ENCODE measurements at places on chromosomes 12 and 14. TPM values are rescaled to one million over a fixed set of nuclear protein-coding genes. Genes with fewer than 3 reads are reported as not detected.

- no peak overlapping the region for H3K27ac ChIP-seq
- no peaks in the 10 kb centered on the region for H3K4me1 ChIP-seq
- no peaks in the 10 kb centered on the region for H3K27me3 ChIP-seq
- no peak for DNase-seq
- no peak overlapping the region for H3K4me3 ChIP-seq
- H3K36me3 ChIP-seq, result no peaks in the 10 kb centered on the region
Measured at GRCh38 chr12:73452672-73453469, 1084.8 kb upstream of the ATXN7L3B start.

DNA sequence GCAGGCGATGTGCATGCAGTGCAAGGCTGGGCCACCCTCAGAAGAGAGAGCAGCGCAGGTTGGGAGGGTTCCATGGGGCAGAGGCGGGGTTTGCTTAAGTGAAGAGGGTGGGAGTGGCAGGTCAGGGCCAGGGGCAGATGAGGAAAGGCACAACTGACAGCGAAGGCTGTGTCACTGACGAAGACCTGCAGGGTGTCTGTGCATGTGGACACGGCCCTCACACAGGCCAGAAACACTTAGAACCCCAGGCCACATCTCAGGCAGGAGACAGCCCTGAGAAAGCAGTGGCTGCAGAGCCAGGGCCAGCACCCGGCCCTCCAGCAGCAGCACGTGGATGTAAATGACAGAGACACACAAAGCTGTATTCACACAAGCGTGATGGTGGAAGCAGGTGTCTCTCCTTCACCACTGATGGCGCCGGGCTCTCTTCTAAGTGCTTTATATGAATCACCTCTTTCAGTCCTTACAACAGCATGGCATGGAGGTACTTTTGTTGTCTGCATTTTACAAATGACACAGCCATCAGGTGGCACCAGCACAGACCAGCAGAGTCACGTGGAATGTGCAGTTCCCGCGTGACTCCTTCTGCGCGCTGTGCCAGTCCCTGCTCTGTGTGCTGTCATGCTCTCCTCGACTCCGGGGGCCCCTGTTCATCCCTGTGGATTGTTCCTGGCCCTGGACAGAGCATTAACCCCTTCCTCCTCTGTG, 54.6 kb downstream of the TSPAN11 start:
- no peak for DNase-seq
- no peaks in the 10 kb centered on the region for H3K27me3 ChIP-seq
- H3K4me3 ChIP-seq, result no peak overlapping the region
- H3K4me1 ChIP-seq, result no peaks in the 10 kb centered on the region
- H3K36me3 ChIP-seq, result no peaks in the 10 kb centered on the region
- no peak overlapping the region for H3K27ac ChIP-seq

FAM186B gene
- 0.34 TPM for total RNA-seq

DNA sequence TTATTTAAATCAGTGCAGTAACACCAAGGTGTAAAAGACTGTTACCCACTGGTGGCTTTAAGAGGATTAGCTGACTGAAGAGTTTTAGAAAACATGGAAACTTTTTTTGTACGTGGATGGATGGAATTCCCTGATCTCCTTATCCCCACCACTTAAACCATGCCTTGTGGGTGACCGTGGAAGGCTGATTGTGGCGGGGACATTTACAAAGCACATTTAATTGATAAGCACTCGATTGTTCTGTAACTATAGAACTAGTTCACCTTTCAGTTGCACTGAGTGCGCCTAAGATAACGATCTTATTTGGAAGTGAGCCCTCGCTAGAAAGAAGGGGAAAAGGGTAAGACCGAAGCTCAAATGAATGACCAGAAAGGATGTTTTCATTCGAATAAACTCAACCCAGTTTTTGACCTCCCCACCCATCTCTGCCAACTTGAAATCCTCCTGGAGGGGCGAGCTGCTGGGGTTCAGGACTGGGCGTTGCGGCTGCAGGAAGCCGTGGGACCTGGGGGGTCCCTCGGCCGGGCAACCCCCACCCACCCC, 688 bp upstream of the RASSF3 start:
- no peak for DNase-seq
- H3K27me3 ChIP-seq, result no peaks in the 10 kb centered on the region
- peak overlapping the region; percentile 99 for H3K4me3 ChIP-seq

GRCh38 chr12:113396200-113396599, 7.5 kb downstream of the SDS start:
- no peak overlapping the region for H3K27ac ChIP-seq
- no peaks in the 10 kb centered on the region for H3K36me3 ChIP-seq
- no peaks in the 10 kb centered on the region for H3K4me1 ChIP-seq
- DNase-seq, result no peak
- H3K27me3 ChIP-seq, result no peaks in the 10 kb centered on the region
